ENCODE measurements at places on chromosomes 6 and 20. TPM values are rescaled to one million over a fixed set of nuclear protein-coding genes. Genes with fewer than 3 reads are reported as not detected.

The LHFPL5 gene
- total RNA-seq = not detected

The ZBP1 gene
- not detected for total RNA-seq

The MKKS gene
- 6.6 TPM for total RNA-seq

The MCHR2 gene
- not detected for total RNA-seq

The TCF15 gene
- not detected for total RNA-seq

The SIRPB1 gene
- 1.2 TPM for total RNA-seq

The MAPK13 gene
- total RNA-seq = 11.3 TPM

The C20orf204 gene
- total RNA-seq = 0.99 TPM

The PGC gene
- not detected for total RNA-seq

The STAU1 gene
- total RNA-seq = 74.3 TPM

The FUCA2 gene
- 131 TPM for total RNA-seq

The MYCT1 gene
- total RNA-seq = 0.44 TPM

The LGSN gene
- not detected for total RNA-seq

The GRM1 gene
- under 0.01 TPM for total RNA-seq

The FAM83C gene
- not detected for total RNA-seq

The WFDC2 gene
- not detected for total RNA-seq

The SENP6 gene
- 58.9 TPM for total RNA-seq

The TFAP2B gene
- total RNA-seq = not detected

The TBX18 gene
- total RNA-seq = 55.7 TPM

The CRISP3 gene
- total RNA-seq = not detected

The NKX2-4 gene
- total RNA-seq = not detected

The SNAP91 gene
- total RNA-seq = not detected

The SERPINB6 gene
- 148 TPM for total RNA-seq

The CGA gene
- total RNA-seq = not detected

The CAGE1 gene
- 0.17 TPM for total RNA-seq

The SLC32A1 gene
- not detected for total RNA-seq

The RSPH3 gene
- total RNA-seq = 6.0 TPM

The CST7 gene
- total RNA-seq = not detected

The TP53TG5 gene
- 0.50 TPM for total RNA-seq

The NPBWR2 gene
- total RNA-seq = not detected

The SPDEF gene
- not detected for total RNA-seq

The SALL4 gene
- total RNA-seq = 0.15 TPM

The MICA gene
- 37.7 TPM for total RNA-seq

The HSD17B8 gene
- total RNA-seq = 11.6 TPM

The RCAN2 gene
- 2.2 TPM for total RNA-seq

The PAX1 gene
- not detected for total RNA-seq
